Nasal cavity respiratory epithelium epithelial cell of viscerocranial mucosa (primary cell): ENCODE measurements at places on chromosomes 7 and 10. TPM values are rescaled to one million over a fixed set of nuclear protein-coding genes. Genes with fewer than 3 reads are reported as not detected.

EGR2 gene
- total RNA-seq = 0.64 and 0.68 TPM in 2 replicates

ADRB1 gene
- total RNA-seq = 1.6 and 7.9 TPM in 2 replicates

STMP1 gene
- total RNA-seq = 6.2 and 17.4 TPM in 2 replicates

DEPP1 gene
- 0.68 and 3.7 TPM in 2 replicates for total RNA-seq
